ENCODE measurements at places on chromosomes 1 and 21.
A peak's percentile ranks its signal among the peaks of the same experiment; 100 is the strongest.

GRCh38 chr1:46724991-46725735 lies 6.2 kb upstream of the EFCAB14 start:
- peak; percentile 36 for DNase-seq

GRCh38 chr1:110056776-110057175 lies 13.7 kb downstream of the ALX3 start:
- no peak for DNase-seq

DNA sequence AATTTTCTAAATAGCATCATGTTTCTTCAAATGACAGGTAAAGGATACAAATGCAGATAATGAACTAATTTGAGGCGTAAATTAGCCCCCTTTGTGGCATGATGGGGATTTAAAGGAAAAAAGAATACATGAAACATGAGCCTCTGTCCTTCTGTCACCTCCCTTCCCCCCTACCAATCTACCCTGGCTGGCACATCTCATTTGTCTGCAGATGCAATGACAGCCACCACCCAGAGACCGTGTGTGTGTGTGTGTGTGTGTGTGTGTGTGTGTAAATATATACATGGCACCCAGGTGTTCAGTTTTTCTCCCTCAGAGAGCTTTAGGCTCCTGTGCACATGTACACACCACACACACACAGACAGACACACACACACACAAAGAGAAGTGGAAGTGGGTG lies 451.1 kb downstream of the RWDD3 start:
- DNase-seq: no peak

- no peak for DNase-seq
Observed at GRCh38 chr1:234598974-234599616, 10.9 kb downstream of the IRF2BP2 start.

GRCh38 chr1:17909634-17910033 lies 154.5 kb downstream of the ACTL8 start:
- no peak for DNase-seq

- DNase-seq: peak; percentile 27
Observed at GRCh38 chr1:92599184-92599583, 112.5 kb upstream of the GFI1 start.

DNA sequence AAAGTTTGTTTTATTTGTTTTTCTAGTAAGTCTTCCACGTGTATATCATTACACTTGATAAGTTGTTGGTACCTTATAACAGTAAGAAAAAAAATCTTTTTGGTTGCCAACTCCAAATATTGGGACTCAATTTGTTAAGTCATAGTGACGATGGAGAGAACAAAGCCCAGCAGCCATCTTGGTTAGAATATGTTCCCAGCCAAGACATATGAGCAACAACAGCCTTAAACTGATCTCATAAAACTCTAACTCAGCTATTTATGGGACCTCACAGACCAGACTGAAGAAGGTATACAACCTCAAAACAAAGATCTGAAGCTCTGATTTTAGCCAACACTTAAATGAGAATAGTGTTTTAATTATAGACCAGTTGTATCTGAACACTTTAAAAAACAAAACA lies 281.3 kb downstream of the VAV3 start:
- DNase-seq: peak; percentile 74

DNA sequence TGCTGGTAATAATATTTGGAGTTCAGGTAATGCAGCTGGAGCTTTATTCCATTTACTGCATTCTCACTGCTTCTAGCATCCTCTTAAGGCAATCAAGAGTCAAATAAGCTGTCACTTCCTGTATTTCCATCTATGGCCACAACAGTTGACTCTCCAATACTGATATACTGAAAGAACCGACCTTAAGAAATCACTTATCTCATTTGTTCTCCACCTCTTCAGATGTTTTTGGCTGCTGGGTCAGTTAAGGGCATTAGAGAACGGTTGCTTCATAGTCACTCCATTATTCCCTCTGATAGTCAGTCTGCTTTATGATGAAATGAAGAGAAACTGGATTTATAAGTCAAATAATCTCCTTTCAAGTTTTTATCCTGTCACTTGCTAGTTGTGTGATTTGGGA lies 14.2 kb upstream of the RGS4 start:
- DNase-seq: no peak

DNA sequence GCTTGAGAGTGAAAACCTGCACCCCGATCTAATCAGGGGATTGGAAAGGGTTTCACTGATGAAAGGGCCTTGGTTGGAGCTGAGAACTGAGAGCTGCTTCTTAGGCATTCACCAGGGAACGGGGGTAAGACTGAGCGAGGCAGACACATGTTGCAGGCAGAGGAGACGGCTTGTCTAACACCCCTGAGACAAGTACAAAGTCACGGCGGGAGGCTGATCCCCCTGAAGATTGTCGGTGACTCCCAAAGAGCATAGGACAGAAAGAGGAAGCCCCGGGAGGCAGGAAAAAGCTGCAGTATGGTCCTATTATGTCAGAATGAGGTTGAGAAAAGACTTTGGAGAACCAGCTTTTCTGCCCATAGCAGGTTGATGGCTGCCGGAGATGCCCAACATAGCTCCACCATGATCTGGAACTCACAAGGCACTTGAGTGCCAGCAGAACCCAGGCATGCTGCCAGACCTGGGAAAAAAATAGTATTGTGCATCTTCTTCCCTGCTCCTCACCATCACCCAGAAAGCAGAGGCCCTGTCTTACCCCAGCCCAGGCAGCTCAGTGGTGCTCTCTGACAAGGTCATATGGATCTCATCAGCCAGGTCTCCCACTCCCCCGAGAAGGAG lies 463.9 kb upstream of the PROX1 start:
- no peak for DNase-seq

GRCh38 chr1:71920556-71920955 lies 361.8 kb downstream of the NEGR1 start:
- DNase-seq: no peak

GRCh38 chr1:110717179-110717578 lies 42.4 kb upstream of the KCNA3 start:
- no peak for DNase-seq

- DNase-seq: no peak
Observed at GRCh38 chr1:21621761-21622436, 47.3 kb downstream of the RAP1GAP start.

DNA sequence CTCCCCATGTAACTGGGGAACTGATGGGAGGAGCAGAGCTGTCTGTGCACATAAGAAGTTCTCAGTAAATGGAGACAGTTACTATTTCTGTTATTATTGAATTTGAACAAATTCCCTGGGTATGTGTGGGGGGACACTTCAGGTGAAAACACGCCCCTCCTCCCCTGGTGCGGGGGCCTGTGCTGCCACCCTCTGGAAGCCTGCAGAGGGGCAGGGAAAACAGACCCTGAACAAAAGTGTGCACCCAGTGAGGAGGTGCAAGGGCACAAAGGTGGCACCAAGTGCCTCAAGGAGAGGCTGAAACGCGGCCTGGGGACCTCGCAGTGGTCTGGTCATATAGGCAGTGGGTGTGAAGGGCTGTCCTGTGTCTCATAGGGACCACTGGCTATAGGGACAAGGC lies 18.2 kb upstream of the NADK start:
- no peak for DNase-seq

- DNase-seq: no peak
Observed at GRCh38 chr1:229924639-229925038, 142.4 kb upstream of the GALNT2 start.

- no peak for DNase-seq
Observed at GRCh38 chr1:111598544-111598943, 21.0 kb upstream of the RAP1A start.

GRCh38 chr1:222777463-222777862 lies 37.4 kb upstream of the DISP1 start:
- DNase-seq: peak; percentile 44

DNA sequence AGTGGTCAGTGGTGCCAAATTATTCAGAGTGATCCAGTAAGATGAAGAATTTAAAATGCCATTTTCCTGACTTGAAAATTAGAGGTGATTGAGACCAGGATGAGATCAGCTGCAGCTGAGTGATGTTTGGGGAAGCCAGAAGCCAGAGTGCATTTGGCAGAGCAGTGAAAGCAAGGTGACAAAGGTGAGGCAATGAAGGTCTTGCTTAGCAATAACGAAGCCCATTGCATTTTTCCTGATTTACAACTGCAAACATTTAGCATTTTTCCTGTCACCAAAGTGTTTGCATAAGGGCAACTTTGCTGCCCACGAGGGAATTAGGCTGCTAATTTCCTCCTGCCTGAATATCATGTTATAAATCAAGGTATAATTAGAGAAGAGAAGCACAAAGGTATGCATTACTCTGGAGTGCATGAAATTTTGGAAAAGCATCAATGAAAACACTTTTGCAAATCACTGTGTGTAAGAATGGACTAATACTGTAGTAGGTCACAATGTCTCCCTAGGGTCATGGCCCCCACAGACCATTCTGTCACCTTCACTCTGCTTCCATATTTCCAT lies 188.2 kb upstream of the LYPLAL1 start:
- DNase-seq: no peak

- DNase-seq: no peak
Observed at GRCh38 chr1:18890706-18891425, 11.5 kb downstream of the ALDH4A1 start.

- no peak for DNase-seq
Observed at GRCh38 chr1:32868085-32868484, 2.6 kb downstream of the FNDC5 start.

- no peak for DNase-seq
Observed at GRCh38 chr1:66464351-66464750, 69.6 kb upstream of the SGIP1 start.

- DNase-seq: no peak
Observed at GRCh38 chr1:220153147-220153546, 59.2 kb downstream of the IARS2 start.

- no peak for DNase-seq
Observed at GRCh38 chr1:13701271-13701640, 1.3 kb downstream of the PRDM2 start.

DNA sequence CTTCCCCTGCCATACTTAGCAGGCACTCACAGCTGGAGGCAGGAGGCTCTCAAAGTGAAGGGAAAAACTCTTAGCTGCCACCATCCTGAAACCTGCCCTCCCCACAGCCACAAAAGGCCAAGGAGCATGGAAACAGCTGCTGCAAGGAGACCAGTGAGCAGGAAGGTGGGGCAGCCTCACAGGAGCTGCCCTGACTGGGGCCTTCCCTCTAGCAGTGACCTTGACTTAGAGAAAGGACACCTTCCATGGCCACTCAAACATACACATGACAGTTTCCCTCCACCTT lies 126.3 kb downstream of the HIVEP3 start:
- DNase-seq: no peak

DNA sequence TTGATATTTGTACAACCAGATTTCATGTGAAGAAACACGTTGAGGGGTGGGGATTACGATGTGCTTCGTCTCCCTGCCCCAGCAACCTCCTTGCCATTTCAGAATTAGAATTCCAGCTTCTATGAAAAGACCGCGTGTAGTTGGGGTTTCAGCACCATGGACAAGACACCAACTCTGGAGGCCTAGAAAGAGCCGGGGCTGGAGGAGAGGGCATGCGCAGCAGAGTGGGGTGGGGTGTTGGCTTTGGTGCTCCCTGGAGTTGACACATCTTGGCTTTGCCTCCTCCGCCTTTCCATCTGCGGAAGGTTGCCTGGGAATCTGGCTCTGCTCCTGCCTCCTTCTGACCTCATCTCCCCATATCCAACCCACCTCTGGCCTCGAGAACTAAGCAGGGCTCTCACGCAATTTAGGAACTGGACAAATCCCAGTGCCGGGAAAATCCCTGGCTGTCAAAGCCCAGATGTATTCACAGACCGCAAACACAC lies 11.8 kb downstream of the HTR6 start:
- no peak for DNase-seq

DNA sequence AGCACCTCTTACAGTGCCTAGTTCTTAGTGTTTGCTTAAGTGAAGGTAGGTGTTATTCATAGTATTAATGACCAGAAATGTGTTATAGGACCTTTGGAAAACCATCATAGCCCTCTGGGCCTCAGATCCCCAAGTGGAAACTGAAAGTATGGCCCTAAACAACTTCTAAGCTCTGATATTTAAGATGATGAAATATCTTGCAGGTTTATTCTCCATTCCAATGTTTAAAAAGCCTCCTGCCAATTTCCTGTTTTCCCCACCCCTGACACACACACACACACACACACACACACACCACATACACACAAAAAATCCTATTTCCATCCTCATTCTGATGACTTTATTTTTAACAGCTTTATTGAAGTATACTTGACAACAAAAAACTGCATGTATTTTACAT lies 108.2 kb downstream of the DIRAS3 start:
- no peak for DNase-seq

GRCh38 chr1:85611425-85611824 lies 30.9 kb downstream of the CCN1 start:
- no peak for DNase-seq

DNA sequence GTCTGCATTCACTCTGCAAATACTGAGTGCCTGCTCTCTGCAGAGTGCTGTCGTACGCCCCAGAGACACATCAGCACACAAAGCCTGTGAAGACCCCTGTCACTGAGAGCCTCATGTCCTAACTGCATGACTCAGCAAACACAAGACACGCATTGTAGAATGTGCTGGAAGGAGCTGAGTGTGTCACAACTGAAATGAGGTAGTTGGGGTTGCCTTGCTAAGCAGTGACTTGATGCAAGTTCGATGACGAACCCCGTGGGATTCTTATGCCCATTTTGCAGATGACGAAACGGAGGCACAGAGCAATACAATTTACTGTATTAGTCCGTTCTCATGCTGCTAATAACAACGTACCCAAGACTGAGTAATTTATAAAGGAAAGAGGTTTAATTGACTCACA lies 65.1 kb downstream of the RIPK4 start:
- no peak for DNase-seq

Data from A549 (cell line).